ENCODE measurements at places on chromosomes 7 and 10.

DNA sequence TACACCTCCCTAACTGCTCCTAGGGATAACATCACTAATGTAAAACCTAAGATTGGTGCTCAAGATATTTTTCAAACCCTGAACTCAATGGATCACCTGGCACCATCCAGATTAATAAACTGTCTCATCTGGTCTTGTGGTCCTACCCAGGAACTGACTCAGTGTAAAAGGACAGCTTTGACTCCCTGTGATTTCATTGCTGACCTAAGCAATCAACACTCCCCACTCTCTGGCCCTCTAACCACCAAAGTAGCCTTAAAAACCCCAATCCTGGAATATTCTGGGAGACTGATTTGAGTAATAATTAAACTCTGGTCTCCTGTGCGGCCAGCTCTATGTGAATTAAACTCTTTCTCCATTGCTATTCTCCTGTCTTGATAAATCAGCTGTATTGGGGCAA lies 6.2 kb upstream of the USP54 start:
- no peak for DNase-seq

DNA sequence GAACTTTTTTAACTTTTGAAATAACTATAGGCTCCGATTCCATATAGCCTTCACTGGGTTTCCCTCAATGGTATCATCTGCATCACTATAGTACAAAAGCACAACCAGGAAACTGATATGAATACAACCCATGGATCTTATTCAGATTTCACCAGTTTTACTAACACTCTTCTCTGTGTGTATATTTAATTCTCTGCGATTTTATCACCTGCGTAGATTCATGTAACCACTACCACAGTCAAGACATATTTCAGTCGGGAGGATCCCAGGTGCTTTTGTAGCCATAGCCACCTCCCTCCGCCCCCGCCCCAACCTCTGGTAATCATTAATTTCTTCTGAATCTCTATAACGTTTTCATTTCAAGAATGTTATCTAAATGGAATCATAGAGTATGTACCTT lies 82.8 kb upstream of the C7orf33 start:
- no peak for DNase-seq

GRCh38 chr7:101814081-101814990 lies 3.1 kb upstream of the CUX1 start:
- peak; percentile 76 for DNase-seq

- no peak for DNase-seq
Observed at GRCh38 chr10:17682236-17682946, 38.4 kb downstream of the STAM start.
